ENCODE measurements at places on chromosomes 6 and 20.

- no peak for DNase-seq
These were observed 205.6 kb downstream of the ALDH8A1 start for GRCh38 chr6:134744301-134744700.

GRCh38 chr6:167734662-167735083, 92.0 kb upstream of the AFDN start:
- DNase-seq: no peak

DNA sequence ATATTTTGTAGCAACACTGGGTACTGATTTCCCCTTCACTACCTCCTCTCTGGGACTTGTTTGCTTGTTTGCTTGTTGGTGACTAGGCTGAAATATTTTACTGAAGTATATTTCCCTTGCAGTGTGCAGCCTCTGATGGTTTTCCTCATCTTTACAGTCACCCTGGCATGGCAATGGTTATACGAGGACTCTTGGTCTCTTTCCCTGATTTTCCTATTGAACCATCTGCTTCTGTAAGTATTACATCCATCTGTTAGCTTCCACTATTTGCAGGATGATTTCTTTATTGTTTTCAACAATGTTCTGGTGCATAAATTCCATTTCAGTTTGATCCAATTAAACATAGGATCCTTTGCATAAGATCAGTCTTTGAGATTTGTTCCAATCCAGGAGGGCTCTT, 465.1 kb downstream of the MEI4 start:
- no peak for DNase-seq

- DNase-seq: no peak
These were observed 108.6 kb upstream of the DOK5 start for GRCh38 chr20:54366669-54367344.

DNA sequence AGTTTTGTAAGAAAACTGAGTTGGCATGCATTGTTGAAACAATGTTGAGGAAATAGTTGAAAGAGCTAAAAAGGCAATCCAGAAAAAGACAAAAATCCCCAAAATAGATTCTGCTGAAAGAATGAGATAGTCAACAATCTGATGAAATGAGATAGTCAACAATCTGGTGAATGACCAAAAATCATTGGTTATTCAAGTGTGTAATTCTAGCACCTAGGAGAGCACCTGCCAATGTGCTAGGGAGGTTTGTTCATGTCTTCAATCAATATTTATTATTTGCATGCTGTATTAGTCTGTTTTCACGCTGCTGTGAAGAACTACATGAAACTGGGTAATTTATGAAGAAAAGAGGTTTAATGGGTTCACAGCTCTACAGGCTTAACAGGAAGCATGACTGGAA, 307.1 kb upstream of the HSF2 start:
- DNase-seq: no peak
